ENCODE measurements at places on chromosomes 16 and 17. TPM values are rescaled to one million over a fixed set of nuclear protein-coding genes. Genes with fewer than 3 reads are reported as not detected.

Gene GLIS2
- 17.2 TPM for total RNA-seq

Gene ZC3H7A
- total RNA-seq = 25.6 TPM

Gene CA7
- not detected for total RNA-seq

- peak overlapping the region; percentile 92 for H3K27ac ChIP-seq
- no peaks in the 10 kb centered on the region for H3K27me3 ChIP-seq
- peak overlapping the region; percentile 94 for H3K4me3 ChIP-seq
- H3K4me1 ChIP-seq = peaks cover 59% of the 10 kb centered on the region
Observed at GRCh38 chr17:41917679-41918313, 955 bp downstream of the ACLY start.

DNA sequence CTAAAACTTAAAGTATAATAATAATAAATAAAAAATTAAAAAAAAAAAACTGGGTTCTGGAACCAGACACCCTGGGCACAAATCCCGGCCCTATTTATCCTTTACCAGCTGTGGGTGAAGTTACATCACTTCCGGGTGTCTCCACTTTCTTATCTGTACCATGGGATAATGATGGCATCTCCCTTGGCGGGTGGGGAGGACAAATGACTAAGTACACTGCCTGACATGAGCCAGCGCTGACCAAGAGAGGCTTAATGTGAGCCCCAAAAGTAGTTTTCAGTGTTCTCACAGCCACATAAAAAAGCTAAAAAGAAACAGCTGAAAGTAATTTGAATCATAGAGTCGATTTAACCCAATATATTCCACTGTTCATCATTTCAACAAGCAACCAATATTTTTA, 424.9 kb downstream of the SOX9 start:
- no peak for DNase-seq
- no peak overlapping the region for H3K4me3 ChIP-seq
- H3K27me3 ChIP-seq = peaks cover 6% of the 10 kb centered on the region
- no peak overlapping the region for H3K27ac ChIP-seq

DNA sequence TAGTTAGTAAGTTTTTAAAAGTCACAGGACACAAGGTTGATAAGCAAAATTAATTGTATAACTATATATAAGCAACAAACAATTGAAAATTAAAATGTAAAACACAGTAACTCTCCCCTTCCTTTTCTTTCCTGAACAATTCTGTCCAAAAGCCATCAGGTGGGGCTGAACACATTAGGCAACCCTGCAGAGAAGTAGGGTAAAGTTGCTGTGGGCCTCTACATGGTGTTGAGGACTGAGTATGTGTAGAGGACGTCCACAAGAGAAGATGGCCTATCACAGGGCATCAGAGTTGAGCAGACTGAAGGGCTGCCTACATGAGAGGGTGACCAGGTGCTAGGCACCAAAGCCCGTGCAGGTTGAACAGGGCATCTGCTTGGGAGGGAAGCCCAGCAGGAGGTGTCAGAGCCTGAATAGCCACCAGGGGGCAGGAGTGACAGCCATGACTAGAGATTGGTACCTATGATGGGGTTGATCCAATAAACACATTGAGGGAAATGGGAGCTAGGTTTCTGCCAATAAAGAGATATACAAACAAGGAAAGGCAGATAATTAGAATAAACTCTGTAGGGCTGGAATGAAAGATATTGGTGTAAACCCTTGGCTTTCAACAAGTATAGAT, 415.1 kb downstream of the NPIPA8 start:
- H3K4me3 ChIP-seq = no peak overlapping the region
- no peaks in the 10 kb centered on the region for H3K36me3 ChIP-seq
- no peaks in the 10 kb centered on the region for H3K4me1 ChIP-seq
- no peak for DNase-seq
- no peak overlapping the region for H3K27ac ChIP-seq

DNA sequence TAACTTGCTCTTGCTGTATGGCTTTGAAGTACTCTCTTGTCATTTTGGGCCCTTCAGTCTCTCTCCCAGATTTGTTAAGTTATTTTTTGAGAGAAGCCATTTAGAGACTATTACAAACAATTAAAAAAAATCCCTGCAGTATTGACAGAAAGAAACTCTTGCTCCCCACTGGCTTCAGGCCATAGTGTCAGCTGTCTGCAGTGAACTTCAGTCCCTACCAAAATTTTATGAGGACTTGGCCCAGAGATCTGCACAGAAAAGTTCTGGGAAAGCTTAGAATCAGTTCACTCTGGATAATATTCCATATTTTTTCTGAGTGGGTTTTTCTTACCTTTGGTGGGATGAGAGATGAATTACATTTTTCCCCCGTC, 30.9 kb upstream of the SUPT4H1 start:
- no peak overlapping the region for H3K27ac ChIP-seq
- no peak for DNase-seq
- H3K27me3 ChIP-seq = peaks cover 6% of the 10 kb centered on the region
- H3K4me3 ChIP-seq = no peak overlapping the region
- H3K36me3 ChIP-seq = no peaks in the 10 kb centered on the region

DNA sequence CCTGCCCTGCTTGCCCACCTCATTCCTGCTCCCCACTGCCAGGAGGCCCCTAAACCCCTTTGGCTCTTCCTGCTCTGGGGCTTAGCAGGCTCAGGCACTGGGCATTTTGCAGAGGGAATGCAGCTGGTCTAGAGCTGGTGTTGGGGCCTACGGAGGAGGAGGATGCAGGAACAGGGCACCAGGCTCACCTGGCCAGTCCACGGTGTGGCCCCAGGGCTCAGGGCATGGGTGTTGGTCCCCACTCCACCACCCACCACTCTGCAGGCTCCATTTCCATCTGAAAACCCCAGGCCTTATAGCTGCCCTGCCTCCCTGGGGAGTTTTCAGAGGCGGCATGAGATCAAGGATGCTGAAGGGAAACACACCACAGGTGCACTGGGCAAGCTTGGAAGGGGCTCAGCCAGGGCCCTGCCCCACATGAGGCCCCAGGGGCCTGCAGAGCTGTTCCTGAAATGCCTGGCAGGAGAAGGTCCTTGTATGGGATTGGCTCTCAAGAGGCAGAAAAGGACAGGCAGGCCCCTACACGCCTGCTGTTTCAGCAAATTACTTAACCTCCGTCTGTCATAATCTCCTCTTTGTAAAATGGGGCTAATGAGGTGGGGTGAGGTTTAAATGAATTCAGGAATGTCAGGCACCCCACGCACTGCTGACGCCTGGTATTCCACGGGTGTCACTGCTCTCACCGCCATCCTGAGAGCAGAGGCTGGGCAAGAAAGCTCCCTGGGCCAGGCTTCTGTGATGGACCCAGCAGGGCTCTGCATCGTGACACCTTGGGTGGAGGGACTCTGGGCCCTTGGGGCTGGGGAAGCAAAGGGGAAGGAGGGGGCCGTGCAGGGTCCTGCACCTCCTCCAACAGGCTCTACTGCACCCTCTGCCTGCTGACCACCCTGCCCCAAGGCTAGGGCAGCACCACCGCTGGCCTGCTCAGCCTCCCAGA, 9.3 kb downstream of the SLC47A2 start:
- no peak overlapping the region for H3K4me3 ChIP-seq
- peaks cover 30% of the 10 kb centered on the region for H3K4me1 ChIP-seq
- H3K27ac ChIP-seq = no peak overlapping the region
- no peaks in the 10 kb centered on the region for H3K36me3 ChIP-seq

- no peaks in the 10 kb centered on the region for H3K27me3 ChIP-seq
- no peak for DNase-seq
- H3K4me3 ChIP-seq = no peak overlapping the region
- H3K27ac ChIP-seq = no peak overlapping the region
Observed at GRCh38 chr17:78051186-78051972, 77.2 kb downstream of the TMC6 start.
